Cerebellum (tissue), 4 donors: ENCODE measurements at places on chromosomes 2 and 18. TPM values are rescaled to one million over a fixed set of nuclear protein-coding genes. Genes with fewer than 3 reads are reported as not detected.

APOB gene
- total RNA-seq, result 1.1 TPM

GRCh38 chr2:162123806-162124758 lies 28.0 kb downstream of the GCG start:
- DNase-seq, result peak; percentile 39

GRCh38 chr18:35610089-35610488 lies 28.5 kb downstream of the GALNT1 start:
- no peak for DNase-seq

DNA sequence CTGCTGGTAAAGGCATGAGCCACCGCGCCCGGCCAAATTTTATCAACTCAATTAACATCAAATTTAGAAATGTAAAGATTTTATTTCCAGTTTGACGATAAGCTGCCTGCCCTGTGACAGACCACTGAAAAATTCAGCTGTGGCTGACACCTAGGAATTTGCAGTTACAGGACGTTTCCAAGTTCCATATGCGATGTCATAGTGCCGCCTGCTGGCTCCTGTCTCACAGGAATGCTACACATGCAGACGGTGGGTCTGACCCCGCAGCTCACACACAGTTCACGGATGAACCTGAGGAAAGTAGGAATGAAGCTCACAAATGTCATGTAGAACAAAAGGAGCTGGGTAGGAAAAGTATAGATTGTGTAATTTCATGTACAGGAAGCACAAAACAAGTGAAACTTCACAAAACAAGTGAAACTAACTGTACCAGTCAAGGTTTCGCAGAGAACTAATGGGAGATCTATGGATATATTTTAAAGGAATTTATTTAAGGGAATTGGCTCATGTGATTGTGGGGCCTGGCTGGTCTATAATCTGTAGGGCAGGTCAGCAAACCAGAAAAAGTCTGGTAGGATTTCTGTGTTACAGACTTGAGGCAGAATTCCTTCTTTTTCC lies 13.2 kb upstream of the SEH1L start:
- DNase-seq, result peak; percentile 69

GRCh38 chr2:54666634-54667265 lies 56.7 kb upstream of the EML6 start:
- peak; percentile 77 for DNase-seq

GRCh38 chr2:216242365-216242764 lies 129.9 kb downstream of the MARCHF4 start:
- peak; percentile 45 for DNase-seq
